Lung (tissue), 17 donors: ENCODE measurements at places on chromosomes 12 and 14. TPM values are rescaled to one million over a fixed set of nuclear protein-coding genes. Genes with fewer than 3 reads are reported as not detected.

GRCh38 chr12:128813883-128814282 is 9.9 kb downstream of the SLC15A4 start:
- no peak for DNase-seq

- no peak for DNase-seq
Measured at GRCh38 chr14:97290065-97290464, 492.9 kb downstream of the VRK1 start.

GRCh38 chr14:97687944-97688630 is 890.9 kb downstream of the VRK1 start:
- DNase-seq: no peak

Gene RD3L
- not detected for total RNA-seq

Gene IAPP
- total RNA-seq: not detected

DNA sequence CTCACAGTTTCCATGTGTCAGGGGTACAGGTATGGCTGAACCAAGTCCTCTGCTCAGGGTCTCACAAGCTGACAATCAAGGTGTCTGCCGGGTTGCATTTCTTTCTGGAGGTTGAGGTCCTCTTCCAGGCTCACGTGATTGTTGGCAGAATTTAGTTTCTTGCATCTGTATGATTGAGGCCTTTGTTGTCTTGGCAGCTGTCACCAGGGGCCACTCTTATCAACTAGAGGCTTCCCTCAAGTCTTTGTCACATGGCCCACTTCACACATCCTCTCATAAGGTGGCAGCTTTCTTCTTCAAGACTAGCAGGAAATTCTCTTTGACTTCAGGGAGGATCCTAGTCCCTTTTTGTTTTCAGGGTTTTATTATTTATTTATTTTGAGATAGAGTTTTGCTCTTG is 46.0 kb upstream of the FOS start:
- DNase-seq: no peak

DNA sequence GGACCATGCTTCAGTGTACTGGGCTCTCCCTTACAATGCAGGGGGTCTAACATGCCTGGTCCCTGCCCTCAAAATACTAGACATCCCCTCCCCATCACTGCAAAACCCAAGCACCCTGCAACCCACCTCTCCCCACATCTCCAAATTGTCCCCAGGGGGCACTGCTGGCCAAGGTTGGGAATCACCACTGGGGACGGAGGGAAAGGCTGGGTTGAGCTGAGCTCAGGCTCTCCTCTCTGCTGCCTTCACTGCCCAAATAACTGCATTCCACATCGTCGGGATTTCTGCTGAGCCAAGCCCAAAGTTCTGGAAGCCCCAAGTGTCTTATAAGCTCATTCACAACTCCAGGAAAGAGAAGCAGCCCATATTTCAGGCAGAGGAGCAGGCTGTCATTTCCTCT is 69.6 kb downstream of the NT5DC3 start:
- peak; percentile 45 for DNase-seq

Gene WNT1
- 0.20 TPM for total RNA-seq

Gene PROX2
- total RNA-seq: not detected

- DNase-seq: no peak
Measured at GRCh38 chr12:104560881-104561280, 104.1 kb downstream of the CHST11 start.

Gene ZNF664
- total RNA-seq: 105 TPM

Gene RPS6KA5
- 9.0 TPM for total RNA-seq

- no peak for DNase-seq
Measured at GRCh38 chr14:88488081-88488480, 66.7 kb downstream of the PTPN21 start.

Gene SLC6A13
- total RNA-seq: 2.4 TPM

GRCh38 chr14:34872822-34873588 is 2.2 kb downstream of the BAZ1A start:
- peak; percentile 79 for DNase-seq

- DNase-seq: no peak
Measured at GRCh38 chr12:44873898-44874297, 2.2 kb downstream of the NELL2 start.

- DNase-seq: no peak
Measured at GRCh38 chr12:26121323-26122060, 3.3 kb downstream of the BHLHE41 start.

GRCh38 chr12:96396914-96397313 is 3.3 kb downstream of the CDK17 start:
- no peak for DNase-seq

GRCh38 chr12:41769810-41770209 is 374.9 kb downstream of the GXYLT1 start:
- no peak for DNase-seq

Gene AKAP6
- total RNA-seq: 13.8 TPM

Gene LIN52
- 9.0 TPM for total RNA-seq

DNA sequence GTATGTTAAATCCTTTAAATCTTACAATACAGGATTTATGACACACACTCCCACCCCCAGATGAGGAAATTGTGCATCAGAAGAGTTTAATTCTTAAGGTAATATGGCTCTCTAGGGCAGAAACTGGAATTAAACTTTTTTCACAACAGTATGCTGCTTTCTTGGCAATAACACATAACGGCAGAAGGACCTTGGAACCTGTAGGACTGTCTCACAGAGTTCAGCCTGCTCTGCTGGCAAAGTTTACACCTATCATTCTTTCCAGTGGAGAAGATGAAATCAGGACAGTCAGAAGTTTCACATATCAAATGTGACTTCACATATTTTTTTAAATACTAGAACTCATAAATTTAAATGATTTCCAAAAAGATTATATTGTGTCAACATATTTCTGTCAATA is 30.6 kb upstream of the MYF6 start:
- DNase-seq: no peak

DNA sequence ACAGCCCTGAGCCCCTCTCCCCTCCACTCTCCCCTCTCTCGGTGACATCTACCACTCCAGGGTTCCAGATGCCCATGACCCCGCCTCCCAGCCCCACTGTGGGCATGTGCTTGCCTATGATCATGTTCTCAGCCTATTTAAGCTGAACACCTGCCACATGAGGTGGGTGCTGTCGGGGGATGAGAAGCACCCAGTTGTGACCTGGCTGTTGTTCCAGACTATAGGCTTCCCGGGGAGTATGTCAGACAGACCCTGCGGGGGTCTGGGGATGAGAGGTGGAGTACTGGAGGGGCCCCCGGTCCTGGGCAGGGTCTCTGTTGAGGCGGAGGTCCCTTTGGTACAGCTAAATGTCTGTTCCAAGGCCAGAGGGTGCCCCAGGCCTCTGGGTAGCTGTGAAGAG is 6.0 kb downstream of the VSX2 start:
- DNase-seq: no peak

DNA sequence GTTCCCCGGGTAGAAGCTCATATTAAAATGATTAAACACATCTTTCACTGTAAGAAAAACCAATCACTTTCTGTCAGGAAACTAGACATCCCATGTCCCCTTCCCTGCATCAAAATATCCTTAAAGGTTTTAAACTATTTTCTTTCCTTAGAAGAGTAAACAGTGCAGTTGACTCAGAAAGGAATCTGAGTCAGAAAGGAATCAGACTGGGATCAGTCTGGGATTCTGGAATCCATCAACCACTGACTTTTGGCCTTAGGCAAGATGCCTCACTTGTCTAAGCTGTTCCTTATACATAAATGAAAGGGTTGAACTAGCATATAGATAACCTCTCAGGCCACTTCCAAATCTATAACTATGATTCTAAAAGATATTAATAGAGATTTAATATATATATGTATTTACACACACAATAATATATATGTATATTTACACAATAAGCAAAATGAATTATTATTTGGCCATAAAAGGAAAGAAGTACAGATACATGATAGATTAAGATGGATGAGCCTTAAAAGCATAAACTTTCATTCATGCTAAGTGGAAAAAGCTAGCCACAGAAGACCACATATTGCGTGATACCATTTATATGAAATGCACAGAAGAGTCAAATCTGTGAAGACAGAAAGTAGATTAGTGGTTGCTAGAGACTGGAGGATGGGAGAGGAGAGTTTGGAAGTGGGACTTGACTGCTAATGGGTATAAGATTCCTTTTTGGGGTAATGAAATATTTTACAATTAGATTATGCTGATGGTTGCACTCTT is 114.4 kb downstream of the SLC38A1 start:
- DNase-seq: no peak

DNA sequence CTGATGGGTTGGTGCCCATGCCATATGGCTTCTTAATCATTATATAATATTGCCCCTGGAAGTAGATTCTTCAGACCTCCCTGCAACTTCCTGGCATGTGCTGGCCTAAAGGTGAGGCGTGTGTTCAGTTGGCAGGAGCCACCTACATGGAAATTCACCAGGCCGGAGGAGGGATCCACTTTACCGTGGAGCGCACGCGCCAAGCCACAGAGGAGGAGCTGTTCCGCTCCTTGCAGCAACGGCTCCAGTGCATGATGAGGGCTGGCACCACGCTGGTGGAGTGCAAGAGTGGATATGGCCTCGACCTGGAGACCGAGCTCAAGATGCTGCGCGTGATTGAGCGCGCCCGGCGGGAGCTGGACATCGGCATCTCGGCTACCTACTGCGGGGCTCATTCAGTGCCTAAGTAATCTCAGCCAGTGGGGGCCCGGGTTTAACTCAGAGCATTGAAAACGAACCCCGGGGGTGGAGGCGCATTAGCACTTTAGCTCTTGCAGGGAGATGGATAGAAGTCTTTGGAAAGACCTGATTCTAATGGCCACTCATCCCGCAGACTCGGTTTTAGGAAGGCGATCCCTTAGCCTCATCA is 13.5 kb downstream of the AMDHD1 start:
- no peak for DNase-seq

DNA sequence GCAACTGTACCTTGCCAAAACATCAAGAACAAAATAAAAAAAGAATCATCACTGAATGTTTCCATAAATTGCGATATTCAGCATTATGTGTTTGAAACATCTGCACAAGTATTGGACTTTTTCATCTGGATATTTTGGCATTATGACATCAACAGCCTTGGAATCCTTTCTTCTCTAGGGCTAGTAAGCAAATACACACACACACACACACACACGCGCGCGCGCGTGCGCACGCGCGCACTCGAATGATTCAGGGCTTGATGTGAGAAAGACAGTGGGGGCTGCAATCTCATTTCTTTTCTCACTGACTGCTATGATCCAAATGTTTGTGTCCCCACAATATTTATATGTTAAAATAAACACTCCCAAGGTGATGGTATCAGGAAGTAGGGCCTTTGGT is 90.0 kb upstream of the SLC38A4 start:
- DNase-seq: peak; percentile 73

GRCh38 chr12:75750716-75751306 is 239.4 kb upstream of the KRR1 start:
- DNase-seq: no peak

Gene ST8SIA1
- 20.9 TPM for total RNA-seq

DNA sequence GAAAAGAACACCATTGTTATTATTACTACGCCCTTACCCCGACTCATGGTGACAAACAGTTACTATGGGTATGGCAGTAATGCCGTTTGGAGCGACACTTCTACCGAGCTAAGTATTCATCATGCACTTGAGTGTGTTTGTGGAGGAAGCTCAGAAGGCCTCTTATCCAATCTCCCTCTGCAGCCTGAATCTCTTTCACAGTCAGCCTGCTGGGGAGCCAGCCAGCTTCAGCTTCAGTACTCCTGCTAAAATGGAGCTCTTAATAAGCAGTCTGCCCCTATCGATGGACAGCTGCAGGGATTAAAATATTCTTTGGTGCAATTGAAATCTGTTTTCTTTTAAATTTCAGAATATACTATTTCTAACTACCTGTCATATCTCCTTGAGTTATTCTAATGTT is 24.7 kb upstream of the ATP5MC2 start:
- DNase-seq: no peak

DNA sequence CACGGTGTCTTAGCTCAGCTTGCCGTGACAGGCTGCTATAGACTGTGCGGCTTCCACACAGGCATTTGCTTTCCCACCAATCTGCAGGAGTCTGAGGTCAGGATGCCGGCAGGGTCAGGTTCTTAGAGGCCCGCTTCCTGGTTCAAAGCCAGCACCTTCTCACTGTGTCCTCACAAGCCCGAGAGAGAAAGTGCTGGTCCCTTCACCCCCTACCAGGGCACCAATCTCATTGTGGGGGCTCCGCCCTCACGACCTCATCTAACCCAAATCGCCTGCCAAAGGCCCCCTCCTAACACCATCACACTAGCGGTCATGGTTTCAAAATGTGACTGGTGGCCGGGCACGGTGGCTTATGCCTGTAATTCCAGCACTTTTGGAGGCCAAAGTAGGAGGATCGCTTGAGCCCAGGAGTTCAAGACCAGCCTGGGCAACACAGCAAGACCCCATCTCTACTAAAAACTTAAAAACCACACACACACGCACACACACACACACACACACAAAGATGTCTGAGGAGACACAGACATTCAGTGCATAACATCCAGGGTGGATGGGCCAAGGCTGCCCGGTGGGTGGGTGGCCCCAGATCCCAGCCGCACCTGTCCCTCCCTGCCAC is 26.8 kb downstream of the MMP17 start:
- DNase-seq: no peak

Gene DAO
- total RNA-seq: not detected

DNA sequence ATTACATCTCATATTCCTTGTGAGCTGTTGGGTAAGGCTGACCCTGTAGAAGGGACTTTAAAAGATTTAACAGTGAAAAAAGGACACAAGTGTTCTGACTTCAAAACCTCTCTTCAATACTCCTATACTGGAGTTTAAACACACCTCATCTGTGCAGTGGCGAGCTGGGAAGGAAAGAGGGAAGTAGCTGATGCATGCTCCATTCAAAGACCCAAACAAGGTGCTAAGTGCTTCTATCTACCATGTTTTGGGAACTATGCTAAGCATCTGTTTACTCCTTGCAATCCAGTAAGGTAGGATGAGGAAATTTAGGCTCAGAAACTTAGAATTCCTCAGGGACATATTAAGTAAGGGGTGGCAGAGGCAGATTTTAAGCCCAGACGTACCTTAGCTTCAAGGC is 16.4 kb upstream of the DNM1L start:
- no peak for DNase-seq

Gene TNS2
- total RNA-seq: 56.7 TPM

Gene RAN
- total RNA-seq: 505 TPM

Gene SYNJ2BP
- total RNA-seq: 32.4 TPM

- no peak for DNase-seq
Measured at GRCh38 chr14:50040895-50041465, 75.4 kb downstream of the VCPKMT start.

DNA sequence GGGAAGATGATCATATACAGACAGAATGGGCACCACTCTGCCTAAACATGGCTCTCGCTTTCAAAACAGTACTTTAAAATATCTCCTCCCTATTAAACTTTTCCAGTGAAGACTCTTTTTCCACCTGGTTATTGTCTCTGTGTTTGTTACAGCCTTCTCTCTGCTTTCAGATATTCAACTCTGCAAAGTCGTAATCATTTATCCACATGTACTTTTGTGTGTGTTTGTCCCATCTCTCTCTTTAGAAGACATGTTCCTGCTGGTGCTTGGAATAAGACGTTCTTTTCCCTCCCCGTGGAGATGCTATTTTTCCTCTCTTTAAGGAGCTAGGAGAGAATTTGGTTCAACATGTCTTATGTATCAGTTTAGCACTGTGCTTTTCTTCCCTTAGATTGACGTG is 45.1 kb downstream of the ETV6 start:
- no peak for DNase-seq

Gene GYS2
- total RNA-seq: not detected

- no peak for DNase-seq
Measured at GRCh38 chr12:86015026-86015425, 140.9 kb downstream of the NTS start.

GRCh38 chr12:65318186-65318685 is 39.8 kb downstream of the MSRB3 start:
- no peak for DNase-seq

GRCh38 chr14:106308839-106309389 is 782.5 kb downstream of the TMEM121 start:
- DNase-seq: no peak

Gene DTD2
- 33.3 TPM for total RNA-seq
